ENCODE measurements at places on chromosomes 6 and 20. TPM values are rescaled to one million over a fixed set of nuclear protein-coding genes. Genes with fewer than 3 reads are reported as not detected.

PEX3 gene
- total RNA-seq: 15.4 TPM

CAP2 gene
- total RNA-seq: 11.5 TPM

INSM1 gene
- 0.81 TPM for total RNA-seq

SPATS1 gene
- total RNA-seq: not detected

ZBTB22 gene
- 8.1 TPM for total RNA-seq

TMEM200A gene
- 6.4 TPM for total RNA-seq

GINS1 gene
- 74.3 TPM for total RNA-seq

VWA7 gene
- total RNA-seq: 2.5 TPM

GLP1R gene
- 0.85 TPM for total RNA-seq

TULP1 gene
- 0.29 TPM for total RNA-seq

ENPP4 gene
- total RNA-seq: 2.9 TPM

JAG1 gene
- total RNA-seq: 54.0 TPM

RIPPLY2 gene
- total RNA-seq: 0.90 TPM

ADTRP gene
- not detected for total RNA-seq

KCNB1 gene
- 0.42 TPM for total RNA-seq

MYB gene
- 5.8 TPM for total RNA-seq

IGF2R gene
- total RNA-seq: 66.7 TPM

GSTA2 gene
- total RNA-seq: not detected

PPIL6 gene
- 1.0 TPM for total RNA-seq

PIM1 gene
- total RNA-seq: 47.5 TPM

DNPH1 gene
- total RNA-seq: 56.2 TPM

RBL1 gene
- total RNA-seq: 14.1 TPM

BHLHE23 gene
- 0.22 TPM for total RNA-seq

PSORS1C2 gene
- total RNA-seq: 0.31 TPM

LHFPL5 gene
- not detected for total RNA-seq

FAM110A gene
- 11.5 TPM for total RNA-seq

VSX1 gene
- not detected for total RNA-seq

PGC gene
- not detected for total RNA-seq

FAM209B gene
- 0.92 TPM for total RNA-seq

MAP3K5 gene
- 1.6 TPM for total RNA-seq

RSPO3 gene
- total RNA-seq: not detected

TMEM170B gene
- total RNA-seq: 2.9 TPM

CENPQ gene
- total RNA-seq: 15.5 TPM

BTNL2 gene
- not detected for total RNA-seq

KIF6 gene
- total RNA-seq: 0.88 TPM

GRIK2 gene
- 0.90 TPM for total RNA-seq

TNNC2 gene
- 3.1 TPM for total RNA-seq

PDE10A gene
- total RNA-seq: 0.31 TPM

ATP6V1G2 gene
- total RNA-seq: 3.6 TPM

PRKN gene
- total RNA-seq: 2.0 TPM

SMPDL3A gene
- 0.68 TPM for total RNA-seq

SLC22A2 gene
- total RNA-seq: 0.86 TPM

NR2E1 gene
- not detected for total RNA-seq

BPIFB4 gene
- total RNA-seq: not detected

HEY2 gene
- total RNA-seq: 6.6 TPM

ANKRD66 gene
- total RNA-seq: not detected

PTK7 gene
- total RNA-seq: 126 TPM

PRDM13 gene
- 0.15 TPM for total RNA-seq

IMPG1 gene
- total RNA-seq: not detected

ZNF391 gene
- total RNA-seq: 4.4 TPM

GMPR gene
- 0.70 TPM for total RNA-seq

TGM3 gene
- not detected for total RNA-seq

OTOR gene
- total RNA-seq: not detected

PRICKLE4 gene
- 0.70 TPM for total RNA-seq

FNDC1 gene
- 0.24 TPM for total RNA-seq

CPNE5 gene
- total RNA-seq: 0.52 TPM
